CD4-positive, alpha-beta T cell (primary cell): ENCODE measurements at places on chromosomes 13 and 19. TPM values are rescaled to one million over a fixed set of nuclear protein-coding genes. Genes with fewer than 3 reads are reported as not detected.
A peak's percentile ranks its signal among the peaks of the same experiment; 100 is the strongest.

Gene HCN2
- 2.1 TPM for total RNA-seq

DNA sequence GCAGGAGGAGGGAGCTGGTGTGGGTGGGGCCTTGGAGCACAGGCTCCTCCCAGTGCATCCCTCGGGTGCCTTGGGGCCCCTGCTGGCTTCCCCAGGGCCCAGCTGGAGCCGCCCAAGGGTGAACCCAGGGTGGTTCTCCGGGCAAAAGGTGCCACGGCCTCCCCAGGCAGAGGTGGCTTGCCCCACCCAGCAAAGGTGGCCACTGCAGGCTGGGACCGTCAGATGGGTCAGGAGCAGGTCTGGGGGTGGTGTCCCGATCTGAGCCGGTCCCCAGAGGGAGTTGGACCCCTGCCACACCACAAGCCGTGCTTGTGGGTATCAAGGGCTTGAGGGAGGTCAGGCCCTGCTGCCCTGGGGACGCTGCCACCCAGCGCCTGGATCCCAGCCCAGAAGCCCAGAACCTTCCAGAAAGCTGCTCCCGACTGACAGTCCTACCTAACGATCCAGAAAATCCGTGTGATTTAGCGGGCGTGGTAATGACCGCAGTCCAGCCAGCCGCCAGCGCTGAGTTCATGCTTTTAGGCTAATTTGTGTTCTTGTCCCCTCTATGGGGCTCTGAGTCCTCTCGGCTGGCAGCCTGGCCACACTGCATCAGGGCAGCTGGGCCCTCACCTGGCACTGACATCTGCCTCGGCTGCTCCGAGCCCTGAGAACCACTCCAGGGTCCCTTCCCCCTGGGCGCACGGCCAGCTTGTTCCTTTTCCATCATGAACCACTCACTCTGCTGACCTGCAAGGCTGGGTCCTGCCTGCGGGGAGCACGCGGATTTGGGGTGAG, 5.0 kb upstream of the GRIN3B start:
- peaks cover 28% of the 10 kb centered on the region for H3K36me3 ChIP-seq
- H3K27me3 ChIP-seq, result peaks cover 36% of the 10 kb centered on the region
- no peak overlapping the region for H3K27ac ChIP-seq
- H3K4me1 ChIP-seq, result peaks cover 22% of the 10 kb centered on the region
- no peak for DNase-seq
- no peak overlapping the region for H3K4me3 ChIP-seq

GRCh38 chr13:67001363-67001762, 228.8 kb downstream of the PCDH9 start:
- no peaks in the 10 kb centered on the region for H3K27me3 ChIP-seq
- DNase-seq, result no peak
- no peaks in the 10 kb centered on the region for H3K36me3 ChIP-seq
- H3K27ac ChIP-seq, result no peak overlapping the region
- H3K4me3 ChIP-seq, result no peak overlapping the region

Gene FCAR
- total RNA-seq, result 0.96 TPM

GRCh38 chr13:50130123-50130946, 115.1 kb downstream of the KCNRG start:
- no peak overlapping the region for H3K27ac ChIP-seq
- H3K4me1 ChIP-seq, result peaks cover 71% of the 10 kb centered on the region
- DNase-seq, result no peak
- H3K36me3 ChIP-seq, result no peaks in the 10 kb centered on the region

Gene GJA3
- total RNA-seq, result not detected

DNA sequence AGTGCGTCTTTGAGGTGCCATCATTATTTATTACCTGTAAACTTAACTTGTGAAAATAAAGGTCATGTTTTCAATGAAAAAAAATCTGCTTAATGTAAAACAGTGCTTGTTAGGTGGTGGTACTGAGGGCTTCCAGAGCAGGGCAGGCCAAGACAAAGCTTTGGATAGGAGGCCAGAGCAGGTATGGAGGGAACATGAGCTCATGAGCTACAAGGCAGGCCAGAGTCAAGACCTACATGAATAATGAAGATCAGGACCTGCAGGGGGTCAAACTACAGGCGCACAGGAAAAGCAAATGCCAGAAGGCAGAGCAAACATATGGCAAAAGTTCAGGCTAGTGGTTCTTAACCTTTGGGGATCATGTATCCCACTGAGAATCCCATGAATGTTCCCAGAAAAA, 343.5 kb downstream of the GPC5 start:
- no peaks in the 10 kb centered on the region for H3K4me1 ChIP-seq
- no peaks in the 10 kb centered on the region for H3K36me3 ChIP-seq
- H3K27me3 ChIP-seq, result no peaks in the 10 kb centered on the region
- H3K4me3 ChIP-seq, result no peak overlapping the region

DNA sequence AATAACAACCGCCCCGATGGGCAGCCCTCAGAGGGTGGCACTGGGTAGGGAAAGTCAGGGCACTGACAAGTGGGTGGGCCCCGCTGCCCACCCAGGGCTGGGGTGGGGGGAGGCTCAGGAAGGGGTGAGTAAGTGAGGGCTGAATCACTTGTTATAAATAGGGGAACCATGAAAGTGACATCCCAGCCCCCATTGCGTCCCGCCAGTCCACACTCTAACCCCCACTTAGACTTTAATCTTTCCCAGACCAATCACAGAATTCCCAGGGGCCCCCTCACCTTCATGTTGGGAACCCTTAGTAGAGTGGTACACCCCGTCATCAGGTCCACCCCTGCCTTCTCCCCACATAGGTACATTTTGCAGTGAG, 37.0 kb upstream of the NANOS3 start:
- H3K36me3 ChIP-seq, result peaks cover 16% of the 10 kb centered on the region
- DNase-seq, result no peak
- no peaks in the 10 kb centered on the region for H3K27me3 ChIP-seq
- peak overlapping the region; percentile 73 for H3K4me3 ChIP-seq
- peaks cover 93% of the 10 kb centered on the region for H3K4me1 ChIP-seq

GRCh38 chr13:111626371-111627305, 306.2 kb downstream of the TEX29 start:
- H3K4me1 ChIP-seq, result no peaks in the 10 kb centered on the region
- no peak overlapping the region for H3K27ac ChIP-seq
- H3K27me3 ChIP-seq, result no peaks in the 10 kb centered on the region
- no peaks in the 10 kb centered on the region for H3K36me3 ChIP-seq
- no peak for DNase-seq

GRCh38 chr13:86788616-86789015, 882.6 kb upstream of the SLITRK5 start:
- H3K4me1 ChIP-seq, result no peaks in the 10 kb centered on the region
- DNase-seq, result no peak

Gene HPN
- total RNA-seq, result not detected

DNA sequence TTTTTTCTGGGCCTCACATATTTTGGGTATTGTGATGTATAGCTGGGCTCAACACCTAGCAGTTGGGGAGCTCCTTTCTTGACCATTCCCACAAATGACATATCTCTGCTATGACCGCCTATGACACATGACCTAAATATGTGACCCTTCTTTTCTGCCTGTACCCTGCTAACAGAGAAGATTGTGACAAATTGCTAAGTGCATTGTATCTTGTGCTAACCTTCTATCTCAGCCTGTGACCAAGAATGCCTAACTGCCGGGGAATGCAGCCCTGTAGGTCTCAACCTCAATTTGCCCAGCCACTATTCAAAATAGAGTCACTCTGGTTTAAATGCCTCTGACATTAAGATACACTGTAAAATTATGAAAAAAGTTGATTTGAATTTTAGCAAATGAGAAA, 6.8 kb upstream of the ZNF429 start:
- no peak overlapping the region for H3K27ac ChIP-seq
- no peak overlapping the region for H3K4me3 ChIP-seq
- H3K36me3 ChIP-seq, result no peaks in the 10 kb centered on the region
- no peaks in the 10 kb centered on the region for H3K4me1 ChIP-seq
- H3K27me3 ChIP-seq, result no peaks in the 10 kb centered on the region

DNA sequence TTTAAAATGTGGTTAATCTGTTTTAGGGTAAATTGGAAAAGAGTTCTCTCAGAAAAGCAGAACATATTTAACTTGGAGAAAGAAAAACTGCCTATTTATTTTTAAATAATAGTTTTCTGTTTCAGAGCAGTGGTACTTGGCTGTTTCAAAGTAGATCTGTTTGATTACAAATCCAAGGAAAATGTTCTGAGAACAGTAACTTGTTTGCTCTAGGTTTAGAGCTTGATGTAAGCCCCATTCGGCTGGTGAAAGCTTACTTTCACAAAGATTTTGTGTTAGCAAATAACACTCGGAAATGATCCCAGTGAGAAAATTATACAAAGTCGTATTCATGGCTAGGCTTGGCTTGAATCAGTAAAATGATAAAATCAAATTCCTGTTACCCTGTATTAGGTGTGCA, 395.8 kb upstream of the GPC6 start:
- H3K4me1 ChIP-seq, result no peaks in the 10 kb centered on the region
- no peak overlapping the region for H3K27ac ChIP-seq
- H3K27me3 ChIP-seq, result no peaks in the 10 kb centered on the region
- no peak overlapping the region for H3K4me3 ChIP-seq
- DNase-seq, result no peak

GRCh38 chr19:8638078-8638619, 7.7 kb downstream of the NFILZ start:
- no peak overlapping the region for H3K27ac ChIP-seq
- H3K36me3 ChIP-seq, result no peaks in the 10 kb centered on the region
- no peak for DNase-seq
- no peaks in the 10 kb centered on the region for H3K27me3 ChIP-seq
- no peak overlapping the region for H3K4me3 ChIP-seq

GRCh38 chr13:100917011-100917410, 242.4 kb upstream of the TMTC4 start:
- no peaks in the 10 kb centered on the region for H3K4me1 ChIP-seq
- no peak overlapping the region for H3K27ac ChIP-seq
- H3K4me3 ChIP-seq, result no peak overlapping the region

Gene ERCC1
- 32.6 TPM for total RNA-seq

Gene CLIP3
- 0.47 TPM for total RNA-seq

GRCh38 chr19:39362682-39363657, 20.7 kb downstream of the SAMD4B start:
- no peak overlapping the region for H3K4me3 ChIP-seq
- no peak for DNase-seq
- H3K27ac ChIP-seq, result no peak overlapping the region
- H3K27me3 ChIP-seq, result no peaks in the 10 kb centered on the region
- no peaks in the 10 kb centered on the region for H3K4me1 ChIP-seq
- H3K36me3 ChIP-seq, result peaks cover 59% of the 10 kb centered on the region
